ENCODE measurements at places on chromosomes 7 and 10.

GRCh38 chr7:41760293-41760692 lies 57.4 kb upstream of the INHBA start:
- DNase-seq, result no peak

GRCh38 chr7:128025380-128025779 lies 5.9 kb downstream of the LRRC4 start:
- no peak for DNase-seq

DNA sequence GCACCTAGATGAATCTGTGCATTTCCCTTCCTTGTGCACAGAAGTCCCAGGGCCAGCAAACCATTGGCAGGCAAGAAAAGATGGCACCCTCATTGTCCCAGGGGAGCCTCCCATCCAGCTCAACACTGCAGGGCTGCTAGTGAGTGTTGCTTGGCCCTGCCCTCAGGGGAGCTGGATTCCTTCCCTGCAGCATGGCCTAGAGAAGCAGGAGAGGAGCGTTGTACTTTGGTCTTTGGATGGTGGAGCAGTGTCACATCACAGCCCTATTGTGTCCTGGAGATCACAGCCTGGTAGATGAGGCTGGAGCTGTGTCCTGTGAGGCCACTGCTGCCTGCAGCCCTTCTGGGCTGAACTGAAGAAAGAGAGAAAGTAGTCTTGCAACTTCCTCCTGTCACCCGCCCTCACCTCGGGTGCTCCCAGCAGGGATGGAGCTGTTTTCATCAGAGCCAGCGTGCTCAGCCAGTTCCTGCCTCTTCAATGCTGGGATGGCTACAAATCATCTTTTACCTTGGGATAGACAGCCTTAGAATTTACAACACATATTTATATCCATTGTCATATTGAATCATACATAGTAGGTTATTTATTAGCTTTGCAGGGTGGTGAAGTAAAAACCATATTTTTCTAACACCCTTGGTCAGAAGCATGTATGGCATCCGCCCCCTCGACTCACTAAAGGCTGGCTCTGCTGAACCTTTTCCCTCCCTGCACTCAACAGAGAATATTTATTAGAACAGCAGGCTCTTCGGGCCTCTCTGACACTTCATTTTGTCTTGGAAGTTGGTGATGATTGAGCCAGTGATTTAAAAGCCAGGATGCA lies 43.1 kb upstream of the FAM180A start:
- no peak for DNase-seq

- DNase-seq, result no peak
These were observed 132.9 kb downstream of the BAMBI start for GRCh38 chr10:28810057-28810870.

- DNase-seq, result no peak
These were observed 125.8 kb downstream of the EGFR start for GRCh38 chr7:55144333-55145317.

GRCh38 chr7:140989068-140989467 lies 25.7 kb downstream of the MRPS33 start:
- DNase-seq, result no peak

DNA sequence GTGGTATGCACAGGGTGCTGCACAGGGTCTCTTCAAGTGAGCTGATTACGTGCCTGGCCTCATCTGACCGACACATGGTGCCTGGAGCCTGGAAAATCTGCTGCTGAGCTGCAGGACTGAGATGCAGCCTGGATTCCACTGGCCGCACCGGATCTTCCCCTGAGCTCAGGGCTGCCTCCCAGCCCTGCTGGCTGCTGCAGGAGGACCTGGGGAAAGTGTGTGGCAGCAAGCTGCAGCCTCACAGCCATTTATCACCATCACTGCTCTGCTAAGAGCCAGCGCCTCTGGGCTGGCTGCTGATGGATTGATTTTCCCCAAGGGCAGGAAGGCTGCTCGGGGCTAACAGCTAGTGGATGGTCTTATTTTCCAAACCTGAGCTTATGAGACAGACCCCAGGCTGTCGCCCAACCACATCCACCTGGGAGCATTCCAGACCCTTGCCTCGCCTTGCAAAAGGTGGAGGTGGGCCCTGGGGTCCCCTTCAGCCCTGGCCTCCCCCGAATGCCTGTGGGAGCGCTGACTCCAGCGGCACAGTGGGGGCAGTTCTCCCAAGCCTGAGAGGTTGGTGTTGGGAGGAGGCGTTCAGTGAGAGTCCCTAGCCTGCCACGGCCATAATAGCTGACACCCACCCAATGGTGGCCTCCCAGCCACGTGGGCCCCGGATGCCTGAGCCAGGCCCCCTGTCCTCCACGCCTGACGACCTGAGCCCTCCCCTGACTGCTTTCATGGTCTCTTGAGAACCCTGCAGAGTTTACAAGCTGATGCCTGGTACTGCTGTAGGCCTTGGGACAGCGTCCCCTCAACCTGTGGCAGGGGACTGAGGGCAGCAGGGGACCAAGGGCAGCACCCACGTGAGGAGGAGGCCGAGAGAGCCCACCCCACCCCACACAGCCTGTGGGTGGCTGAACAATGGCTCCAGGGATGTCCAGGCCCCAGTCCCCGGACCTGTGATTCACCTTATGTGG lies 38.2 kb downstream of the STK32C start:
- peak; percentile 16 for DNase-seq

DNA sequence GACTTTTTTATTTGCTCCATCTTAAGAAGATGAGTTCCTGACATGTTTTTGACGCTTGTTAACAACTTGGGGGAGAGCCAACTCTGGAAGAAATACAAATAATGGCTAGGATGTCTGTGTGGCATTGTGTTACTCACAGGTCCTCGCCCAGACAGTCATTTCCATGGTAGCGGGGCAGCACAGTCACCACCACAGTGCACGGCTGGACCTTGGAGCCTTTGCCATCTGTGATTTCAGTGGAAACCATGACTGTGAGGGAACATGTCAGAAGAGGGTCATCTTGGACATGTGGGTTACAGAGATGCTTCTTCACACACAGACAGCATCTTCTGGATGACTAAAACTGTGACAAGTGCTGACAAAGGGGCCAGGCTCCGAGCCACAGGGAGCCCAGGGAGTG lies 74.5 kb downstream of the PKD1L1 start:
- no peak for DNase-seq
